Adrenal gland (tissue), 19 donors: ENCODE measurements at places on chromosomes 5 and 9. TPM values are rescaled to one million over a fixed set of nuclear protein-coding genes. Genes with fewer than 3 reads are reported as not detected.

The MYMK gene
- total RNA-seq, result not detected

The EQTN gene
- not detected for total RNA-seq

The SAXO1 gene
- total RNA-seq, result under 0.01 TPM

The SPTLC1 gene
- 72.9 TPM for total RNA-seq

The ADAMTSL1 gene
- total RNA-seq, result 29.4 TPM
